T-helper 17 cell (primary cell): ENCODE measurements at places on chromosomes 11 and 22.
A peak's percentile ranks its signal among the peaks of the same experiment; 100 is the strongest.

GRCh38 chr22:42855211-42855610, 1.9 kb downstream of the ARFGAP3 start:
- no peak for DNase-seq

DNA sequence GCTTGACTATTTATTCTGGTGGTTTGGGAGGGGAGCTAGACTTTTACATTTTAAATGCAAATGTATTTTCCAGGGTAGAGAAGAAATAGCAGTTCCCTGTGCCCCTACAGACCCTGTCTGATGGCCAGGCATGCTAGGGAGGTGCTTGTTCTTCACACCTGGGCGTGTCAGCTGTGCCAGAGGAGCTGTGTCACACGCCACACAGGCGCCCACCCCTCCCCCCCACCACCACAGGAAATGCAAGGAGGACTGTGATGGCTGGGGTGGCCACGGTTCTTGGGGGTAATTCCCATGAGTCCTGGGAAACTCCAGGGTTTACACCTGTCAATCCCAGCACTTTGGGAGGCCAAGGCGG, 82.2 kb downstream of the FLI1 start:
- no peak for DNase-seq

DNA sequence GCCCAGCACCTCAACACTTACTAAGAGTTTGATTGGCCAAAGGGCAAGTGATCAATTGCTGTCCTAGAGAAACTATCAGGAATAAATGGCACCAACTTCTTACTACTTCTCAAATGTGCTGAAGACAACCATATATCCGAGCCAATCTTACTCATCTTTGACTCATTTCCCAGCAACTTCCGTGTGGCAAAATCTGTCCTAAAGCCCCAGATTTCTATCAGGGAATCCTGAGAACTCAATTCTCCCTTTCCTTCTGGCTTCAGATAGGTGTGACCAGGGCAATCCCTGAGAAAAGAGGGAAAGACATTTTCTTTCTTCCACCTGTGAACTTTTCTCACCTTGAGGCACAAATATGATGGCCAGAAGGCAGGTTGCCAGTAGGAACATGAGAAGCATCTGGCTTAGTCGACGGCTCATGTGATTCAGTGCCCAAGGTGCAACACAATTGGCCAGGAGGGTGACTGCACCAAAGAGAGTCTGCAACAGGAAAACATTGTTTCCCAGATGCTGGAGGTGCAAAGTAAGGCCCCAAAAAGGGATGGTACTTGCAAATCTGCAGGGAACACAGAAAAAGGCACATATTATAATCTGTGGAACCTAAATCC, 21.8 kb upstream of the SLC22A24 start:
- no peak for DNase-seq

DNA sequence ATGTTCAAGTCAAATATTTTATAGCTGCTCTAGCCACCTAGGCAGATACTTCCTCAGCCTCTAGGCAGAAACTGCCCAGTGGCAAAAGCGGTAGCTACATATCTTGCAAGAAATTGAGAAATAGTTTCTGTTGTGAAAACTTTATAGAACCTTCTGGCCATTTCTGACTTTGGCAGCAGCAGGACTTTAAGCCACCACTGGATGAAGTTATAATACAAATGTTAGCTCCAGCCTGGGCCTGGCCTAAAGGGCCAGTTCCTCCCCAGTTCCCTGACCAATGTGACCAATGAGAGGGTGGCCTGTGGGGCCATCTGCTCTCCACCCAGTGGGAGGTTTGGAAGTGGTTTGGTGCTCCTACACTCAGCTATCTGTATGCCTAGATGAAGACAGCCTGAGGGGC, 254.0 kb upstream of the NARS2 start:
- no peak for DNase-seq

DNA sequence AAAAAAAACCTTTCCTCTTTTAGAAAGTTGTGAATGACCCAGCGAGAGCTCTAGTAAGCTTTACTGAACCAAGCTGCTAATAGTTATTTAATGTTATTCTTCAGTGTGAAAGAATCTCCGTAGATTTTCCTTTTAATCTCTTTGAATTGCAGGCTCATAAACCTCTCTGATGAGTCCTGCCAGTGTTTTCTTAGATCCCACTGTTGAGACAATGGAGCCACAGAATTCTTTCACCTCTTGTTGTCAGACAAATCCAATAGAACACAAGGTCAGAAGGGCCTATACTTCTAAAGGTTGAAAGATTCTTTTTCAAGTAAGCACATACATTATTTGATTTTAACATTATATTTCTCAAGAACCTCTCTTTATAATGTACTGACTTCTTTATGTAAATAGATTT, 52.2 kb downstream of the DNAJC24 start:
- no peak for DNase-seq

GRCh38 chr11:112162761-112163546, 940 bp downstream of the IL18 start:
- DNase-seq, result no peak

- no peak for DNase-seq
Observed at GRCh38 chr11:74297484-74297883, 14.0 kb downstream of the P4HA3 start.

DNA sequence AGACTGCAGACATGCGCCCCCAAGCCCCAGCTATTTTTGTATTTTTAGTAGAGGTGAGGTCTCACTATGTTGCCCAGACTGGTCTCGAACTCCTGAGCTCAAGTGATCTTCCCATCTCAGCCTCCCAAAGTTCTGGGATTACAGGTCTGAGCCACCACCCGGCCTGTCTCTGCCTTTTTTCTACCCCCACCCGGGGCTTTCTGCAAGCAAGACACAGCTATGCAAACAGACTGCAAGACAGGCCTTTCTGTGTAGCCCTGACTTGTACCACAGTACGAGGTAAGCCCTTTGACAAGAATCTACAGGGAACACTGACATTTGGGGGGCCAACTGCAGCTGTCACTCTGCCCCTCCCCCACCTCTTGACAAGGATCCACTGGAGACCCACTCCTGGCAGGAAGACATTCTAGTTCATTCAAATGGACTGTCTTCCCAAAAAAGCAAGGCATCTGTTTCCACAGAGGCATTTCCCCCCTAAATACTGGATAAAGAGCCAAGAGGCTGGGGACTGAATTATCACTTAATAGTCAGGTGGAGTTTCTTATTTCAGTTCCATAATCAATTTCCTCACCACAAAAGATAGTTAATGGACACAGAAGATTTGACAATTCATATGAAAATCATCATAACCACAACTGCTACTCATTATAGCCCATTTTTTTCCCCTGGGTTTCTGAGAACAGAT, 118.2 kb downstream of the ABTB2 start:
- no peak for DNase-seq

DNA sequence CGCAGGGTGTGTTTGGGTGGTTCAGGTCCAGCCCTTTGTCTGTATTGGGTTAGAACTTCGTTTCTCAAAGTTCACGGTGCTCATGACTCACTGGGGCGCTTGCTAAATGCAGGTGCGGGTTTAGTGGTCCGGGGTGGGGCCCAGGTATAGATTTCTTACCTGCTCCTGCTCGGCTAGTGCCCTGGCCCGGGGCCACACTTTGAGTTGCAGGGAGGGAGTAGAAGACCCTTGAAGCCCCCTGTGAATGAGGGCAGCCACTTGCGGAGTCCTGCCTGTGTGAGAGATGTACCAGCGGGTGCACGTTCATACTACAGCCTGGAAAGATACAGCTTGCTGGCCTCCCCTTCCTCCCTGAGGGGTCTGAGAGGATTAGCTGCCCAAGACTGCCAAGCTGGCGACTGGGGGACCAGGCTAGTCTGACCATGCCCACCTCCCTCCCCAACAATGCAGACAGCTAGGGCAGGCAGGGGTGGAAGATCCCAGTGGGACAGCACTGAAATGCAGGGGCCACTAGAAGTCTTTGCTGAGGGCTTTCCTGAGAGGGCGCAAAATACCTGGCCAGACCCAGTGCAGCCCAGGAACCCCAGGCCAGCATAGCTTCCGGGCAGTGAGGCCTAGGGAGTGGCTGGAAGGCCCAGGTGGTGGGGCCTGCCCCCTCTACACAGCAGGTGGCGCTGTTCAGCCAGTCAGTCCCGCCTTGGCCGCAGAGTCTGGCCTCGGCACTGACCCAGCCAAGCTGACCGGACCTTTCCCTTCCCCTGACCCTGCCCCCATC, 5.1 kb upstream of the MYRF start:
- no peak for DNase-seq

DNA sequence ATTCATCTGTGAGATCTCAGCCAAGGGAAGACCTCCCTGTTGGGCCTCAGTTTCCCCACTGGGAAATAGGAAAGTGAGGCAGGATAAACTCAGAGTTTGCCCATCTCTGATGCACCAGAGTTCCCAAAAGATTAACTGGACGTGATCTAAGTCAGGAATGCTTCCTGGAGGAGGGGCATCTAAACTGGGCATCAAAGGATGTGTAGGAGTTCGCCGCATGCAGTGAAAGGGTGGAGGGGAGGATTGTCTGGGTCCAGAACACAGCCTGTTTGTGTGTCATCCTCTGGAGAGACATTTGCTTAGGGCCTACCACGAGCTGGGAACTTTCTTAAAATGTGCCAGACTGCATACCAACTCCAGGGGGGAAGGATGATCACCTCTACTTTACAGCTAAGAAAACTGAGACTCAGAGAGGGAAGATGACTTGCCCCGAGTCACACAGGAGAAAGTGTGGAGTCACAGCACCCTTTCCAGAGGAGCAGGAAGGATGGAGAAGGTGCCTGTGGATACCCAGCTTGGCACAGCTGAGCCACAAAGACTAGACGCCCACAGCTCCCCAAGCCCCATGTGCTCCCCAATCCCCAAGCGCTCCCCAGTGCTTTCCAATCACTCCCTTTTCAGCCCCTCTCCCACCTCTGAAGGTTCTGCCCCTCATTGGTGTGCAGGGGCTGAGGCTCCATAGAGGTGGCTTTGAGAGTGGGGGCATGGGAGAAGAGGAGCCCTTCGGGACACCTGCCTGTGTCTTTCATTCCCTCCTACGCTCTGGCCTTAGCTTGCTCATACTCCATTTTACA, 50.1 kb downstream of the MN1 start:
- no peak for DNase-seq

GRCh38 chr11:69545976-69546617, 64.6 kb downstream of the LINC01488 start:
- DNase-seq, result no peak

- no peak for DNase-seq
Observed at GRCh38 chr22:48567213-48567975, 1260.3 kb downstream of the BRD1 start.

DNA sequence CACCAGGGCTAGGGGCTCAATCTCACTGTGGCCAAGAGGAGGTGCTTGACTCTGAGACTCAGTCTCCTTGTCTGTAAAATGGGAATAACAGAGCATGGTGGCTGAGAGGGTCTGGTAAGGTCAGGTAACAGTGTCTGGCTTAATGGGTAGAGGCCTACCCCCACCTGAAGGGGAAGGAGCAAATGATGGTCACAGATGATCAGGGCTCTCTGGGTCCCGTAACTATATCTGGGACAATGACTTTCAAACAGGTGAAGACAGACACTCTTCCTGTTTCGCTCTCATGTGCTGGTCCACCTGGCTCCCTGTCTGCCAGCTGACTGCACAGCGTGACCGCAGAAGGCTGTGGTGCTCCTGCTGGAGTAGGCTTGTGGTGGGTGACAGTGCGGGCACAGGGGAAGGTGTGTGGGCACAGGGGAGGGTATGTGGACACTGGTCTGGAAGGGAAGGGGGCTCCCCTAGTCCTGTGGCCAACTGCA, 4.0 kb downstream of the A4GALT start:
- no peak for DNase-seq

DNA sequence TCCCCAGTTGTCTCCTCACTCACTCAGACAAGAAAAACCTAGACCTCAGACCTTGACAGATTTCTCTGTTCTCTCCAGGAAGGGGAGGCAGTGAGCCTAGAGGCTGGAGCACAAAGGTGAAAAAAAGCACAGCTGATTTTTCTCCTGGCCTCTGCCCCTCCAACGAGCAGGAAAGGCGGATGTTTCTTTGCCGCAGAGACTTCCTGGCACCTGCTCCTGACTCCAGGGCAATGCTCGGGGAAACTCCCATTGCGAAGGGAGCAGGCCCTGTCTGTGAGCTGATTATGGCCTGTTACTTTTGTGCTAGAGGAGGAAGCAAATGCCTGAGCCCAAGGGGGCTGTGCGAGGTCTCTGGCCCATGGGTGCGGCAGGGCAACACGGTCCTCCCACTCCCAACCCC, 25.4 kb downstream of the MS4A10 start:
- DNase-seq, result no peak

- DNase-seq, result no peak
Observed at GRCh38 chr11:121967131-121967704, 148.8 kb downstream of the BLID start.

GRCh38 chr22:46150034-46150654, at the start of gene PPARA:
Gene PPARA (plus strand): TSS chr22:46150526. CDS start chr22:46198384, 47,858 bp downstream.
- DNase-seq, result peak; percentile 94

GRCh38 chr11:96338910-96339705, 3.9 kb downstream of the MAML2 start:
- no peak for DNase-seq

DNA sequence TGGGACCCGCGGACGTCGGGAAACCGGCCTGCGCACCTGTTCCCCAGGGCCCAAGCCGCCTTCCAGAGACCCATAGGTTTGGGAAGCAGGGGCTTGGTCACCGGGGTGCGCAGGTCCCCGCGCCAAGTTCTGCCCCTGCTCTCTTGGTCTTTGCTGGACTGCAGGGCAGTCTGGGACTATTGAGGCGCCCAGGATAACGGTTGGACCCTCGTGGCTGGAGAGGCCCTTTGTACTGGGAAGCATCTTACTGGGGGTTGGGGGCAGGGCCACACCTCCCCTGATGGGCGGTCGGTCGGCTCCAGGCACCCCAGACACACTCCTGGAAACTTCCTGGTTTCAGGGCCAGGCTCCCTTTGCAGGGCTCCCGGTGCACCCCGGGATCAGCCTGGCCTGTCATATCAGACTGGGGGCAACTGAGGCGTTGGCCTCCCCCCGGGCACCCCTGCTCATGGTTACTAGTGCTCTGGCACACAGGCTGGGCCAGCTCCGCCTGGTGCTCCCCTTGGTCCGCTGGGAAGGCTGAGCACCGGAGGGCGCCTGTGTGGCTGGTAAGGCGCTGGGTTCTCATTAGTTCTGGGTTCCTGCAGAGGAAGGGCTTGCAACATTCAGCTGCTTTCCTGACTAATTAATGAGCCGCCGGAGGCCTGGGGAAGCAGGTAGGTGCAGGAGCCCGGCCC, 1250.5 kb downstream of the BRD1 start:
- DNase-seq, result no peak

DNA sequence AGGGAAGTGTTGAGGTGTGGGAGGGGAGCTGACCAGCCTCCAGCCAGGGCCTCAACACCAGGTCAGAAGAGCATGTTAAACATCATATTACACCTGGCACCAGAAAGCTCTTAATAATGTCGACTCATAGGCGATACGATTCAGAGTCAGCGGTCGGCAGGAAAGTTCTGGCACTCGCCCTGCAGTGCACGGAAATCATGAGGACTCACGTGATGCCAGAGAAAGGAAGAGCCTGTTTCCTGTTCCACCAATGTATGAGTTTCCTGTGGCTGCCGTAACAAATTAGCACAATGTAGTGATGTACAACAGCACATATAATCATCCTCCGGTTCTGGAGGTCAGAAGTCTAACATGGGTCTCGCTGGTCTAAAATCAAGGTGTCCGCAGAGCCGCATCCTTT, 198.8 kb downstream of the BARX2 start:
- DNase-seq, result no peak
